Activated T-cell treated with anti-CD3 and anti-CD28 coated beads, Interleukin-2, amount 50 U/mL, for 24 hours (primary cell): ENCODE measurements at places on chromosomes 2 and 18.

- peak; percentile 32 for DNase-seq
These were observed 146.7 kb downstream of the TSN start for GRCh38 chr2:121902171-121902591.

- DNase-seq: no peak
These were observed 276.3 kb upstream of the ERBB4 start for GRCh38 chr2:212814941-212815340.

GRCh38 chr2:67733517-67733916 is 329.3 kb downstream of the C1D start:
- no peak for DNase-seq

DNA sequence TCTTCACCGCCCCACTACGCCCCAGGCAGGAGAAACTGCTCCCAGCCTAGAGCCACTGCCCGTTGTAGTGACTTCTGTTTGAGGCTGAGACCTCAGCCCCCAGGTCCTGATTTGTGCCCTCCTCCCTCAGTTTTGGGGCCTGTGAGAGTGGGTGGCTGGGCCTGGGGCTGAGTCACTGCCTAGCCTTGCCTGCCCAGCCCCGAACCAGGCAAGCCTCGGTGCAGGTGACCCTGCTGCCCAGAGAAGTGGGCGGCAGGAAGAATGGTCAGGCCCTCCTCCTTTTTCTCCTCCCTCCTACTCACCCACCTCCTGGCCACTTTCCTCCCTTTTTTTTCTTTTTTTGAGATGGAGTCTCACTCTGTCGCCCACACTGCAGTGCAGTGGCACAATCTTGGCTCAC is 66.6 kb downstream of the ZFP36L2 start:
- no peak for DNase-seq

DNA sequence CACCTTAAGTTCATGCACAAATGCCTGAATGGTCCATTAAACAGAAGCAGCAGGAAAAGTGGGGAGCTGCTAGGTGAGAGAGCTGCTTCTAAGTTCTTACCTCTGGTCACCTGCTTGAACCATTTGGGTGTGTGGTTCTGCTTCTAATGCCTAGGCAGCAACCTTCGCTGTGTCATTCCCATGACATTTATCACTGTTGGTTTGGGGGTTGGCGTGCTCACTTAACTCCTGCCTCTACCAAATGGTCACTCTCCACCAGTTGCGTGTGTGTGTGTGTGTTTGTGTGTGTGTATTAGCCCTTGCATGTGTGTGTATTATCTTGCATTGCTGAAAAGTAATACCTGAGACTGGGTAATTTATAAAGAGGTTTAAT is 56.2 kb downstream of the NCAPH start:
- DNase-seq: no peak

DNA sequence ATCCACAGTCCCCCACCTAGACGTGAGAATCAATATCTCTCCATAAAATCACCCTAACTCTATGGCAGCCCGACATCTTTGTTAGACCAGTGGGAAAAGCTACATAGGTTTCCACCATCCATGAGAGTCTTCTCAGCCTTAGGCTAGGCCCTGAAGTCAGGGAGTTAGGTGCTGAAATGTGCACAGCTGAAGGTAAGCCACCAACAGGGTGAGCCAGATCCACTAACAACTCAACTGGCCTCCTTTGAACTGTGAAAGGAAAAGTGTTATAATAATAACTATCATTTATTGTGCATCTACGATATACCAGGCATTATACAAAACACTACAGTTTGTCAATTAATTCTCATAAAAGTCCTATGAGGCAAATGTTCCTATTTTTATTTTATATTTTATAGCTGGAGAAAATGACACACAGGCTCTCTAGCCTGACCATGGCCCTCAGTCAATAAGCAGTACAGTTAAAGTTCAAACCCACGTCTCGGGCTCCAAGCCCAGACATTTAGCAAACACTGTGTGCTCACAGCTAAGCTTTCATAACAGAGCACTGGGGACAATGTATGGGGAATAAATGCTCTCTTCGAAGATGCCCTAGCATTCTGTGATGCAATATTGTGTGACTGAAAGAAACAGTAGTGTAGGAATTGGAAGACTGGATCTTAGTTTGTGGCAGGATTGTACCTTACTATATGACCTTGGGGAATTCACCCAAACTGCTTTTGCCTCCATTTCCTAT is 11.2 kb upstream of the CYP27C1 start:
- no peak for DNase-seq

GRCh38 chr2:205593891-205594290 is 88.4 kb upstream of the NRP2 start:
- no peak for DNase-seq

GRCh38 chr2:145593280-145593679 is 1073.4 kb upstream of the ZEB2 start:
- no peak for DNase-seq

DNA sequence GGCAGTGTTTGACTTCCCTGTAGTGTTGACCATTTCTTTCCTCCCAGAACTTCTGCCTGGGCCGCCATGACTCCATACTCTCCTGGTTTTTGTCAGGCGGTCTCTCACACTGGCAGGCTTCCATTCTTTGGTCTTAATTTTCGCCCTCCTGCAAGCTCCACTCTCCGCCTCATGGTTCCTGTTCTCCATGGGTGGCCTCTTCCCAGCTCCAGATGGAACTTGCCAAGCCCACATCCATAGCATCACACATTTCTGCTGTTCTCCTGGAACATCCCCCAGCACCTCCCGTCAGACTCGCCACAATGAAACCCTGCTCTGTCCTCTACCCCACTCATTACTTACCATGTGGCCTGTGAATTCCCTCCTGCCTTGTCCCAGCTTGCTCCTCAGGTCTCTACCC is 896 bp upstream of the AFF3 start:
- DNase-seq: no peak

DNA sequence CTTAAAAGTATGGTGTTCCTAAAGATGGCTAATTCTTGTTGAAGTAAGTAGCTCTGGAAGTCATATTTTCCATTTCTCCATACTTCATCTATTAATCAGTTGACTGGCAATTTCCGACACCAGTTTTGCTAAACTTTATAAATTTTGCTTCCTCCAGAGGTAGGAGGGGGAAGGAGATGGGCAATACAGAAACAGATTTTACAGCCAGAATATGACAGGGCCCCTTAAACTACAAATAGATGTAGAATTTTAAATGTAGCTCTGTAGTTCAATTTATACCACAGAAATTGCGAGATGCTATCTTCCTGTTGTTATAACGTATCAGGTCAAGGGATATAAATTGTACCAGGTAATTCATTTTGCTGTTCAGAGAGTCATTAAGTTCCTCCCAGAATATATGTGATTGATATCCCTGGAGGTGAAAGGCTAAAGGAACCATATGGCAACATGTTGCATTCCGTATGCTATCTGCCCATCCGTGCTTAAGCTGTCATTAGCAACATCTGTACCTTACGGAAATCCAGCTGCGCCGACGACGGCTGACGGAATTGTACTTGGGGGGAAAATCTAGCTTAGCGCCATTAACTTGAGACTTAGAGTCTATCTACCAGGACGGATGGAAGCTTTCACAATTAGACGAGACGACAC is 8.4 kb upstream of the NR4A2 start:
- DNase-seq: no peak

DNA sequence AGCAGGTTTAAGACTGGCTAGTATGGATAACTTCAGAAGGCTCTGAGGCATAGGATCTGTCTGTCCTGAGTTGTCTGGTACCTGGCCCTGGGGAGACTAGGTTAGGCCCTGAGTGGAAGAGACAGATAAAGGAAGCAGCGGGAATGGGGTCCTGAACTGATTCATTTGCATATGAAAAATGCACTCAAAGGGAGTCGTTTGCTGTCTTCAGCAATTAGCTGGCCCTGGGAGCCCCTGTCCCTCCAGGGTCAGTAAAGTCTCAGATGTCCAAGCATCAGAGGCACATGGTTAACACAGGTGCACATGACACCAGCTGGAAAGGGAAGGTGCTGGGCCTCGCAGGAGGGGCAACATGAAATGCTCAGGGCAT is 172.4 kb downstream of the ACOXL start:
- DNase-seq: no peak

GRCh38 chr2:118731413-118731812 is 116.0 kb downstream of the EN1 start:
- DNase-seq: no peak

GRCh38 chr2:159090514-159091201 is 122.2 kb downstream of the TANC1 start:
- no peak for DNase-seq

DNA sequence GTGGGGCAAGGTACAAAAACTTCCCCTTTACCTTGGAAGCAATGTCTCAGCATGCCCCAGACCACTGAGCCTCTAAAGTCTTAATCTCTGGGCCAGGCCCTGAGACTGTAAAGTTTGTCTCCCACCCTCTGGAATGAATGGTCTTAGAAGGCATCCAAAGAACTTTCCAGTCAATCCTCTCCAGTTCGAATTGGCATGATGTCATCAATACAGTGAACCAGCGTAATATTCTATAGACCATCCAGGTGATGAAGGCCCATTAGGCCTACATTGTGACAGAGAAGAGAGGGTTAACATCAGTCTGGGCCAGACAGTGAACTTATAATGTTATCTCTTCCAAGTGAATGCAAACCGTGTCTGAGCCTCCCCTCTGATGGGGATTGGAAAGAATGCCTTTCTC is 11.2 kb downstream of the MAB21L4 start:
- no peak for DNase-seq

DNA sequence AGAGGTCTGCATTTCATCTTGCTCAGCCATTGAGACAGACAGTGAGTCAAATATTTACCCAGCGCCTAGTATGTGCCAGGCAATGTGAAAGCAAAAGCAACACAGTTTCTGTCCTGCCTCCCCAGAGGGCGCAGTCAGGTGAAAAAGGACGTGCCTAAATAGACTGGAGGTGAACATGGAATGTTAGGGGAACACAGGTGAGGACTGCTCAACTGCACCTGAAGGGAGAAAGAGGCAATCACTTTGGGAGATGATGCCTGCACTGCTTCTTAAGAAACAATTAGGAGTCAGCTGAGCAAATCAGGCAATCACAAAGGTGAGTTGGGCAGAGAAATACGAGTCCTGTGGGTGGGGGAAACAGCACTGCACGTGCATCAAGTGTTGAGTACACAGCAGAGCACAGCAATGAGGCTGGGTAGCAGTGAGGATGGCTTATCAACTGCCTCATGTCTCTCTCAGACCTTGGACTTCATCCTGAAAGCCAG is 218.3 kb upstream of the SMAD7 start:
- peak; percentile 45 for DNase-seq

- DNase-seq: no peak
These were observed 55.3 kb downstream of the C2orf76 start for GRCh38 chr2:119311371-119311770.

DNA sequence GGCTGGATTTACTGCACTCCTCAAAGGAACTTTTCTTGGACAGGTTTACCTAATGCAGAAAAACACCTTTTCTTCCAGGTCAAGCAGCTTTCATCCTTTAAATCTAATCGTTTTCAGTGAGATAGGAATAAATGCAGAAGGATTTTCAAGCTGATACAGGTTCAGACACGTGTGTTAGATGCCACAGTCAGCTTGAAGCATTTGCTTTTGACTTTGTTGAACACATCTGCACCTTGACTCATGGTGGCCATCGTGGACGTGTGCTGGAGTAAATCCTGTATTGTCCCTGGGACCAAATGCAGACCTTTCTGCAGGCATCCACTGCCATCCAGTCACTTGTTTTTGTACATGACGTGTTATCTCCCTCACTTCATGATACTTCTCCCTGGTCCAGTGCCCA is 61.9 kb downstream of the KLHL29 start:
- DNase-seq: no peak

GRCh38 chr18:59386909-59387686 is 28.0 kb upstream of the LMAN1 start:
- no peak for DNase-seq

DNA sequence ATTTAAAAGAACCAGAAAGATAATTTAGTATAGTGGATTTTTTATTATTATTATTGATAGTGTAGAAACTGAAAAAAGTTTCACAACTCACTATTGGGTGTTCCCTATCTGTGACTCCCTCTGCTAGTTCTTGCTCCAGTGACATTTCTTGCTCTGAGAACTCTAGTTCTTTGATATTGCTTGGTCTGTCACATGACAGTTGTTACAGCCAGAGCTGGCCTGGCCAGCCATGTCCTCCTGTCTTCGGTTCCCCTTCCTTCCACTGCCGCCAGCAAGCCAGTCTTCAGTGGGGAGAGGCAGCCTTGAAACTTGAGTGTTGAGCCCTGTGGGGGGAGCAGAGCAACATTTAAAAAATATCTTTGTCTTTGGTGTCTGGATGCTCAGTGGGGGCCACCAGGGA is 7.6 kb upstream of the THOC1 start:
- no peak for DNase-seq

DNA sequence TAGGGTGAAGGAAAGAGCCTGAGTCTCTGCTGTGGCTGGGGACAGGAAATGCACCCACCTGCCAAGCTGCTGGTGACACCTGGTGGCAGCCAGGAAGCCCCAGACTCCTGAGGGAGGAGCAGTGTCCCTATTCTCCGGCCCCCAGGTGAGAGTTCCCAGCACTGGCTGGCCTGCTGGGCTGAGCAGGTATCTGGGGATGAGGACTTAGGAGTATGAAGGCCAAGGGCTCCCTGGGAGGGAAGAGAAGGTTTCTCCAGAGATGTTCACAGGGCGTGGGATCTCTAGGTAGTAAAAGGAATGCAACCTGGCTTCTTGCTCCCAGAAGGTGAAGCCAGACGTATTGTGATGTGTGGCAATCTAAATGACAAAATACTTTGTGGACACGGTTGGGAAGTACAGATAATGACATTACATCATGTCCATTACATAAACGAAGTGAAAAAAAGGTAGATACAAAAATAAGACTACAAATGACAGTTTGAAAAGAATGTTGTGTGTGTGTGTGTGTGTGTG is 75.8 kb upstream of the SLC1A4 start:
- no peak for DNase-seq

DNA sequence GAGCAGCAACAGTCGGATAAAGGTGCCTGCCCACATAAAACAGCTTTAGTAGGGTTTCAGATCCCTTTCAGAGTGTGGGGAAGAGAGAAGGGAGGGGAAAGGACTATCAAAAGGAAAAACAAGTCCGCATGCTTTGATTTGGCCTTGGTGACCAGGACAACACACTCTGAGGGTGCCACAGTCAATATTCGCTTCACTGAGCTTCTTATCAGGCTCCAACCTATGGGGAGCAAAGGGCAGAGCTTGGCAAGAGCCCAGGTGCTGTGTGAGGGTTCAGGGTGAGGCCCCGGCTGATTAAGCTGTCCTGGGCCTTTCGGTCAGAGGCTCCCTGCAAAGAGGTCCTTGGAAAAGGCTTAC is 237.4 kb upstream of the SMAD2 start:
- no peak for DNase-seq

- DNase-seq: no peak
These were observed 87.2 kb upstream of the ZEB2 start for GRCh38 chr2:144607099-144607498.

GRCh38 chr2:100192825-100193224 is 50.4 kb upstream of the AFF3 start:
- no peak for DNase-seq

GRCh38 chr2:2014251-2014771 is 270.0 kb upstream of the PXDN start:
- no peak for DNase-seq

- DNase-seq: no peak
These were observed 152.3 kb downstream of the DIS3L2 start for GRCh38 chr2:232113821-232114220.
